ENCODE measurements at places on chromosomes 13 and 19.

GRCh38 chr13:36966404-36966803, 32.7 kb downstream of the ALG5 start:
- DNase-seq = no peak

- DNase-seq = no peak
Observed at GRCh38 chr19:15673176-15673654, 328 bp downstream of the CYP4F12 start.

DNA sequence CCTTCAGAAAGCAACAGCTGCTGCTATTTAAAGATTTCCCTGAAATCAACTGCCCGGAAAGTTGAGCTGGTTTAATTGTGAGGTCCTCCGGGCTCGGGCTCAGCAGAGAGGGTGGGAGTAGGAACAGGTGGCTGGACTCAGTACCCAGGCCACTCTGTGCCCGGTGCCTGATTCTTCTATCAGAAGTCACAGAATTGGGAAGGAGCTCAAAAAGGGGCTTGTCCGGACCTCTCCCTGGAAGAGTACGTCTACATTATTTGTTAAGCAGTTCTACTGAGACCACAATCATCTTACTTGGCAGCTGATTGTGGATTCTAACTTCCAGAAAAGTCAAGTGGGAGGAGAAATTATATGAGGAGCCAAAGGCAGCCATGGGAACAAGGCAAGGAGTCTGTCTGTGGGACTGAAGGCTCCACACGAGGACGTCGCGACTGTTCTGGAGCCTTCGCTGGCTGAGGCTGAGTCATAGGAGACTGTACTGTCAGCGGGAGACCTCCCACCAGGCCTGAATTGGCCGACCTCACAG, 91.7 kb upstream of the ANKRD10 start:
- no peak for DNase-seq

- DNase-seq = no peak
Observed at GRCh38 chr19:42057846-42058245, 12.2 kb downstream of the GRIK5 start.

- DNase-seq = no peak
Observed at GRCh38 chr13:110578363-110578762, 16.8 kb upstream of the RAB20 start.

GRCh38 chr19:34778342-34778741, 5.3 kb upstream of the ZNF599 start:
- DNase-seq = no peak

DNA sequence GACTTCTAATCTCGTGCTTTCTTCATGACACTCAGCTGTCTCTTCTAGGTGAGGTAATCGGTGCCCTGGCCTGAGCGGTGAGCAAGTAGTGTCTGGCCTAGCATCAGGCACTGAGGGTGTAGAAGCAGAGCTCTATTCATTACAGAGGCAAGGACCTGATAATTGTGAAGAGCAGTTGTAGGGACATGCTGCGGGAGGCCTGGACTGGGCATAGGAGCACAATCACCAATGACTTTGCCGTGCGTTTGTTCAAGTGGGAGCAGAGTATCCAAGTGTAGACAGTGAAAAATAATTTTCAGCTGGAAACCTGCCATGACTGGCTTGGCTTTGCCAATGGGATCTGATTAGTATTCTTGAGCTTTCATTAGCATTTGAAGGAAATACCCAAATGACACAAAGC, 32.1 kb upstream of the DCLK1 start:
- no peak for DNase-seq

GRCh38 chr19:20787786-20788185, 11.7 kb downstream of the ZNF66 start:
- DNase-seq = no peak

DNA sequence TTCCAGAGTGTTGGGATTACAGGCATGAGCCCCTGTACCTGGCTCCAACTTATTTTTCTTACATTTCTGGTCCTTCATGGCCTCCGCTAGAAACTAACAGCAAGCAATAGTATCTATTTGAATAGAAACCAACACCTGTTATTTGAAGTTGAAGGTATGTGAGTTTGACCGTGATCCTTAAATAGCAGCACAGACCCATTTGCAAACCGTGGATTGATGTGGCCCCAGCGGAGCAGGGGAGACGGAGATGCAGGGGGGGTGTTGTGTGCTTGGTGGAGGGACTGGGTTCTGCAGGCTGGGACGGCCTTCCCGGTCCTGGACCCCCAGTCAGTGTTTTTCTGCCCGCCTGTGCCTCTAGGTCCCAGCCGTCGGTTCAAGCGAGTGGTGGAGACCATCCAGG, 16.9 kb downstream of the TMEM150B start:
- no peak for DNase-seq

DNA sequence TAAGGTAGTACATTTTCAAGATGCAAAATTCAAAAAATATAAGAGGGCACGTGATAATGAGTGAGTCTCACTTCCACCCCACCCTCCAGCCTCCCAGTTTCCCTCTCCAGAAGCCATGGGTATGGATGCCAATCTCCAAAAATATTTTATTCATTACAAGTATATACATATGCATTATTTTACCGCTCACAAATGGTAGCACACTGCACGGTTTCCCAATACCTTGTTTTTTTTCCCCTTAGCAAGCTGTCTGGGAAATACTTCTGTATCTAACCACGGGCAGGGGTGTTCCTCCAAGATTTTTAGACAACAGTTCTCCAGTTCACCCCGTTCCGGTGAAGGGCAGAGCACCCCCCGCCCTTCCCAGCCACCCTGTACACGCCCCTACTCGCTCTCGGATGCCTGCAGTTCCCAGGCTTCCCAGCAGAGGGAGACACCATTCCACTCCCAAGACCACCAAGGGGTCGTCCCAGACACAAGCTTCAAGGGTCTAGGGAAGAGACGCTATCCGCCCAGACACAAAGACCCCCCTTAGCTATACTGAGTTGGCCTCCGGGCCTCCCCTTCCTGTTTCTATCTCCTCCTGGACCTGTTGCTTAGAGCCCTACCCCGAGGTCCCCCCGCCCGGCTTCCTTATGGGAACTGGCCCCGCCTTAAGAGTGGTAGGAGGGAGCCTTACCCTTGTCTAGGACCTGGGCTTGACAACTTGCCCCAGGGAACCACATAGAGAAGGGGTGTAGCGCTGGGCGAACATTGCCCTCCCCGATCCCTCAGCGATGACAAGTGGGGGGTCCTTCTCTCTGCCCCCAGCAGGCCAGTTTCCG, 1.1 kb upstream of the FXYD3 start:
- DNase-seq = peak; percentile 51

DNA sequence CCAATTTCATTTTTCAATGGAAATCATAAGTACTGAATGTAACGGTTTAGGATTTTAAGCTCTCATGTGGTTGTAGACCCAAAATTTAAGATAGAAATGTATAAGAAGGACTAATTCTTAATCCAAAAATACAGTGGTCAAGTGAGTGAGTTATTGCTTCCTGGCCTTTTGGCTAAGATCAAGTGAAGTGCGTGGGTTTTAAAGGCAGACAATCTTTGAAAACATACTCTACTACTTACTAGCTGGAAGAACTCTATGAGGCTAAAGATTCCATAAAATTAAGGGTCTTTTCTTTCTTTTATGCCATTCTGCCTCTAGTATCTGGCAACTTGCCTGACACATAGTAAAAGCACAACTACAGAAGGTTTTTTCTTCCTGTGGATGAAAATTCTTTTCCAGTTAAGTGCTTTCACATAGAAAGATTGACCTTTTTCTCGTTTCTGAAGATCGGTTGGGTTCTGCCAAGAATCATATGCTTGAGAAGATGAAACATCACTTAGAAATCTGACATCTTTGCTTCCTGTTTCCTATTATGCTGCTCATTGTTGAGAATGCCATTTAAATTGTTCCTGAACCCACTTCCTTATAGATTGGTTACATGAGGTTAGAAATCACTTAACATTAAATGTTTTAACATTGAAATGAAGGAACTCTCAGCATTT, 26.4 kb upstream of the SCEL start:
- DNase-seq = no peak

DNA sequence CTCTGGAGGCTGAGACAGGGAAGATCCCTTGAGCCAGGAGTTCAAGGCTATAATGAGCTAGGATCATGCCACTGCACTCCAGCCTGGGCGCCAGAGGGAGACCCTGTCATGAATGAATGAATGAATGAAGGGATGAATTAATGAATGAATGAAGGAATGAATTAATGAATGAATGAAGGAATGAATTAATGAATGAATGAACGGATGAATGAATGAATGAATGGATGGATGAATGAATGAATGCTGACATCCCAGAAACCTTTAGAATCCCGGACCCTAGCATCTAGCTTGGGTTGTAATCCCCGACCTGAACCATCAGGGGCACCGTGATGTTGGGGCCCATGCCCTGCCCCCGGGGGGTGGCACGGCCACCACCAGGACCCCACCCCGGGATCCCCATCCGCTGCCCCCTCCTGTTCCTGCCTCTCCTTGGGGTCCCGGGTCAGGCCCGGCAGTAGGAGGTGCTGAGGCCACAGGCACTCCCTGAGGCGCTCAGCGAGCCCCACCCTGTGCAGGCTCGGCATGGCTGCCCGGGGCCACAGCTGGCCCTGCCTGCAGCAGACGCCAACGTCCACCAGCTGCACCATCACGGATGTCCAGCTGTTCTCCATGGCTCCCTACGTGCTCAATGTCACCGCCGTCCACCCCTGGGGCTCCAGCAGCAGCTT, 3.4 kb downstream of the EBI3 start:
- DNase-seq = no peak

DNA sequence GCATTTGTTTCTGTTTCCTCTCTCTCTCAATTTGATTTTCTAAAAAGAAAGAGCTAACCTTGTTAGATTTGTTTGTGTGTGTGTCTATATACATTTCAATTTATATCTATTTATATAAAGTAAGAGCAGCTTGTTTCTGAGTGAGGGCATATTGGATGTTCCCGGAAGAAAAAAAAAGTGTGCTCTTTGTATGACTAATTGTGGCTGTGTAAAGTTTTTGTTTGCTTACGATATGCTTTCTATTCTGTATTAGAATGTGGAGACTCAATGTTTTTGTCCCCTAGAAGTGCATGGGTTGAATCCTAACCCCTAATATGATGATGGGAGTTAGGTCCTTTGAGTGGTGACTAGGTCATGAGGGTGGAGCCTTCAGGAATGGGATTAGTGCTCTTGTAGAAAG, 66.6 kb upstream of the C1QTNF9B start:
- DNase-seq = no peak

- DNase-seq = no peak
Observed at GRCh38 chr13:55937180-55937579, 1203.5 kb upstream of the PRR20A start.

- no peak for DNase-seq
Observed at GRCh38 chr13:33978653-33979052, 160.7 kb downstream of the RFC3 start.

- DNase-seq = no peak
Observed at GRCh38 chr19:43639519-43640423, at the start of gene CADM4. Gene CADM4 (minus strand): TSS chr19:43639850. CDS start chr19:43639790, 60 bp downstream.

DNA sequence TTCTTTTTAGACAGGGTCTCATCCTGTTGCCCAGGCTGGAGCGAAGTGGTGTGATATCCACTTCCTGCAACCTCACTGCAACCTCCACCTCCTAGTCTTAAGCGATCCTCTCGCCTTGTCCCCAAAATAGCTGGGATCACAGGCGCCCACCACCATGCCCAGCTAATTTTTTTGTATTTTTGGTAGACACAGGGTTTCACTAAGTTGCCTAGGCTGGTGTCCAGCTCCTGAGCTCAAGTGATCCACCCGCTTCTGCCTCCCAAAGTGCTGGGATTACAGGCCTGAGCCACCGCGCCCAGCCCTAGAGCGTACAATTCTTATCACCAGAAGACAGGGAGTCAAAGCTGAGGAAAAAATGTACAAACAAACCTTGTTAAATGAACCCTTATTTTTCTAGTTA, 4.5 kb upstream of the ELOF1 start:
- DNase-seq = no peak

DNA sequence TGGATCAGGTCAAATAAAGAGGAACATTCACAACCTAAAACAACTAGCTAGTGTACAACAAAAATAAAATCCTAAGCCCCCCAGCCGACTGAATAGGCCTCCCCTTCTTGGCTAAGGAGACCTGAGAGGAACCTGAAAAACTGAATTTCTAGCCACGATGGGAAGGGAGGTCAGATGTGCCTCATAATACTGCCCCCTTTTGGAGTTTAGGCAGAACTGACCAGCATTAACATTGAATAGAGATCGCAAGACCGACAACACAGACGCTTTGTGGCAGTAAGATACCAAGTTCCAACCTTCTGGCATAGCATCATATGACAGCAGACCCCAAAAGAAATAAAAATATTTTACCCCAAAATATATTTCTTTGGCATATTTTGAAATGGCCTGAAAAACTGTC, 15.9 kb downstream of the CBY2 start:
- DNase-seq = no peak

Data from stimulated activated CD8-positive, alpha-beta memory T cell treated with anti-CD3 and anti-CD28 coated beads, Interleukin-7, amount 100 ng/mL, for 48 hours (primary cell).